ENCODE measurements at places on chromosomes 12 and 14. TPM values are rescaled to one million over a fixed set of nuclear protein-coding genes. Genes with fewer than 3 reads are reported as not detected.

Gene DNAJC22
- total RNA-seq = not detected

Gene B3GNT4
- total RNA-seq = not detected

Gene PPP4R4
- total RNA-seq = 4.6 TPM

Gene MUCL1
- not detected for total RNA-seq

Gene ASIC1
- total RNA-seq = 2.9 TPM

Gene GPR84
- total RNA-seq = 0.42 TPM

Gene NPFF
- not detected for total RNA-seq

Gene LRFN5
- 10.3 TPM for total RNA-seq

Gene TTC9
- total RNA-seq = 3.9 TPM

Gene APPL2
- 97.9 TPM for total RNA-seq

Gene KERA
- not detected for total RNA-seq

Gene OR4E2
- total RNA-seq = not detected

Gene RNU7-1
- not detected for total RNA-seq

Gene LMO3
- 23.2 TPM for total RNA-seq

Gene CPNE6
- total RNA-seq = not detected

Gene PHLDA1
- 32.7 TPM for total RNA-seq

Gene RBMS2
- 33.2 TPM for total RNA-seq

Gene IFI27
- 118 TPM for total RNA-seq

Gene BDKRB1
- 2.2 TPM for total RNA-seq

Measured in tibial nerve (tissue), 4 donors.